Fibroblast of villous mesenchyme (primary cell): ENCODE measurements at places on chromosomes 1 and 21. TPM values are rescaled to one million over a fixed set of nuclear protein-coding genes. Genes with fewer than 3 reads are reported as not detected.

ZNF670 gene
- total RNA-seq: 2.9 and 4.3 TPM in 2 replicates

CD101 gene
- total RNA-seq: under 0.01 TPM in 2 replicates

RIPK4 gene
- not detected in 2 replicates for total RNA-seq

ABCA4 gene
- 0.43 and 0.64 TPM in 2 replicates for total RNA-seq
